NK-92 treated with Interleukin-12 subunit alpha and Interleukin-12 subunit beta, amount 100 ng/mL, for 24 hours (cell line): ENCODE measurements at places on chromosomes 11 and 22.

GRCh38 chr11:10392095-10393079 lies 62.7 kb upstream of the AMPD3 start:
- no peak for DNase-seq

GRCh38 chr11:100719362-100719761 lies 32.3 kb downstream of the ARHGAP42 start:
- no peak for DNase-seq

- DNase-seq: no peak
Measured at GRCh38 chr11:47071341-47071740, 105.3 kb downstream of the ARFGAP2 start.

DNA sequence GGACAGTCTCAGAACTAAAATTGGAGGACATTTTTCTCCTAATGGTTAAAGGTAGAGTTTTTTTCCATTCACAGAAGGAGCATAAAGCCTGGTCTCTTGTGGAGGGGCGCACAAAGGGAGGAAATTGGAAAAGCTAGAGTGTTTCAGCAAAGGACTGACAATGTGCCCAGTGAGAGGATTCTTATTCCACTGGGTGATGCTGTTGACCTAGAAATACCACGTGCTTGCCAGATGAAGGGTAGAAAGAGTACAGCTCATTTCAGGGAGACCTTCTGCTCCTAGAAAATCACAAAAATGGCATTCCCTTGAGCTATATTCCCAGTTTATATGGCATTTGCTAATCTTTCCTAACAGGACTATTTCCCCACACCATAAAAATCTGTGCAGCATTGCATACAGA lies 21.1 kb downstream of the MS4A6E start:
- DNase-seq: no peak

- no peak for DNase-seq
Measured at GRCh38 chr11:128525411-128526243, 61.7 kb downstream of the ETS1 start.

DNA sequence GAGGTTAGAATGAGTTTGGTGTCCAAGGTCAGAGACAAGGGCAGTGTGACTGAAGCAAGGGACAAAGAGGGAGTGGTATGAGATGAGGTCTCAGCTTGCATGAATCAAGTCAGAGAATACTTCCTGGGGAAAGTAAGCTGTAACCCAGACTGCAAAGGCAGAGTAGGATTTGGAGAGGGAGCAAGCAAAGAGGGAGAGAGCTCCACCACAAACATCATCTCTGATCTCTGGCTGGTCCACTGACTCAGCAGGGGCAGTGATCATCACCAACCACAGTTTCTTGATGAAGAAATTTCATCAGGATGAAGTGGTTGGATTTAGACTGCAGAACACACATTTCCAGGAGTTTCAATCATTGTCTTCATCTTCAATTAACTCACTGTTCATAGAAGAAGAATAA lies 54.9 kb upstream of the HMGXB4 start:
- no peak for DNase-seq

DNA sequence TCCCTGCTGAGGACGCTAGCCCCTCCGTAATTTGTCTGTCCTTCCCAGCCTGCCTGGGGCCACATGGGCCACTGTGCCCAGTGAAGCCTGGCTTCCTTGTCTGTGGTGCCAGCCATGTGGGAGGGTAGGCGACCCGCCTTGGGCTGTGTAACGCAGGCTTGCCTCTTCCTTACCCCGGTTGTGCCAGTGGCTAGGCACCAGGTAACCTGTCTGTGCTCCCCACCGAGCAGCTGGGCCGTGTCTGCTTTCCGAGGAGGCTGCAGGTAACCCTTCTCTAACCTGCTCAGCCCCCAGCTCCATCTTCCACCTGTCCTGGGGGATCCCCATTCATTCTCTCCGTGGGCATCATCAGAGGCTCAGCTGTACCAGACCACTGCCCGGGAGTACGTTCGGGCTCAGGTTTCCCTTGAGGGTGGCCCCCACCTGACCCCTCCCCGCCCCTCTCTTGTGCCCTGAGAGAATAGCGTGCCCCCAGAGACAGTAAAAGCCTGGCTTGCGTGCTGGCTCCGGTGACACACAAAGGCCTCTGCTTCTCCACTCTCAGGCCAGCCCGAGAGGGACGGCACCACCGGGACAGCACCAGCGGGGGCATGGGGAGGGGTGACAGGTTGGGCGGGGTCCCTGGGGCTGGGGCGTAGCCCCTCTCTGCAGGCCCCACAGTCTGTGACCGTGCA lies 79.1 kb downstream of the CDKN1C start:
- DNase-seq: no peak

DNA sequence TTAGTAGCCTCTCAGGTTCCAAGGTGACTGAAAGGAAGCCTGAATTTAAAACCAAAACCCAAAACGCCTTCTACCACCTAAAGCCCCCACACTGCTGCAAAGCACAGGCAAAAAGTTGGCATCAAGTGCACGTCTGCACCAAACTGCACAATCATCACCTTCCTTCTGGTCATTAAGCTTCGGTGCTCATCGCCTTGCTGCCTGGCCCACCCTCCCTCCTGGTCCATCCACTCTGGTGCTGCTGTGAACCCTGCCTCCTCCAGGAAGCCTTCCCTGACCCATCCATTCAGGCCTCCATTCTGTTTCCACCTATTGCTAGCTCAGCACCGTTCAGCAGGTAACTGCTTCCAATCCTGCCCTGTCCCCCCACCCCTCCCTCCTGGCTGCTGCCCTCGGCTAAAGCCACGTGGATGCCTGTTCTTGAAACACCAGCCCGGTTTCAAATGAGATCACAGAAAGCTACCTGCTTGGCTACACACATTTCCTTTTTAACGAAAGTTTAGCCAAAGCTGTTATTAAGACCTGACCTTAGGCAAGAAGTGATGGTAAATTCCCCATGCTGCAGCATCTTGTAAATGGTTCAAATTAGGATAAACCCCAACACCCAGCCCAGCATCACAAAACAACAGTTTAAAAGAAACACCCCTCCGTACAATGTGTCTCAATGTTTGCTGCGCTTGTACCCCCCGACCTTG lies 53.8 kb upstream of the CD5 start:
- no peak for DNase-seq

GRCh38 chr11:13094930-13095687 lies 86.0 kb downstream of the RASSF10 start:
- no peak for DNase-seq

- DNase-seq: no peak
Measured at GRCh38 chr11:84583106-84583505, 1044.0 kb downstream of the DLG2 start.

- no peak for DNase-seq
Measured at GRCh38 chr11:3000032-3000961, 8.2 kb upstream of the NAP1L4 start.
